ENCODE measurements at places on chromosomes 12 and 14.

- H3K4me3 ChIP-seq, result no peak overlapping the region
- H3K27ac ChIP-seq, result no peak overlapping the region
- no peaks in the 10 kb centered on the region for H3K4me1 ChIP-seq
- no peaks in the 10 kb centered on the region for H3K27me3 ChIP-seq
- no peak for DNase-seq
Measured at GRCh38 chr12:129753586-129753985, 150.2 kb downstream of the TMEM132D start.

DNA sequence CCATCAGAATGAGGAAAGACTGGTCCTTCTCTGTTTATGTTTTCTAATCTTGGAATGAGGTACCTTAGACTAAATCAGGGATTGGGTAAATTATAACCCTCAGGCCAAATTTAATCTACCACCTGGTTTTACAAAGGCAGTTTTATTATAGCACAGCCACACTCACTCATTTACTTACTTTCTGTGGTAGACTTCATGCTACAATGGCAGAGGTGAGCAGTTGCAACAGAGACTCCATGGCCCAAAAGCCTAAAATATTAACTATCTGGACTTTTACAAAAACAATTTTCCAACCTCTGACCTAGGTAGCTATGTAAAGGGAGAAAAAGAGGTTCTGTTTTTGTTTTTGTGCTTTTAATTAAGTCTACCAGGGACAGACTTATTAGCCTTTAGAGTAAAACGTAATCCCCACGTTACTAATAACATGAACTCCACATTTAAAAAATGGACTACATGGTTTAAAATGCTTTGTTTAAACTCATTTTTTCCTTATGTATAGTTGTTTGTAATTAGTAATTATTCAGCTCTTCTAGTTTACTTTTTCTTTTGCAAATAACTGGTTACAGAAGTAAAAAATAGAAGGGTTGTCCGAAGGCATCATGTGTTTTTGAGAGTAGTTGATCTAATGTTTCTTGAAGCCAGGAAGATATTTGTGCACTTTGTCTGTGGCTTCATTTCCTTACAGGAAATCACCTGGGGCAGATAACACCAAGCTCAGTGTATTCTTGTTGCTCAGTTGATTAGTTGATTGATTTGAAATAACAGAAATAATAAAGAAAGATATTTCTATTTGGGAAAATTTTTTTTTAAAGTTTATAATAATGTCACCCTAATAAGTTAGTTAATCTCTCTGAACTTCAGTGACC is 57.6 kb upstream of the ATP2B1 start:
- peaks cover 17% of the 10 kb centered on the region for H3K4me1 ChIP-seq
- no peak overlapping the region for H3K4me3 ChIP-seq
- no peak overlapping the region for H3K27ac ChIP-seq
- no peak for DNase-seq
- no peaks in the 10 kb centered on the region for H3K27me3 ChIP-seq

DNA sequence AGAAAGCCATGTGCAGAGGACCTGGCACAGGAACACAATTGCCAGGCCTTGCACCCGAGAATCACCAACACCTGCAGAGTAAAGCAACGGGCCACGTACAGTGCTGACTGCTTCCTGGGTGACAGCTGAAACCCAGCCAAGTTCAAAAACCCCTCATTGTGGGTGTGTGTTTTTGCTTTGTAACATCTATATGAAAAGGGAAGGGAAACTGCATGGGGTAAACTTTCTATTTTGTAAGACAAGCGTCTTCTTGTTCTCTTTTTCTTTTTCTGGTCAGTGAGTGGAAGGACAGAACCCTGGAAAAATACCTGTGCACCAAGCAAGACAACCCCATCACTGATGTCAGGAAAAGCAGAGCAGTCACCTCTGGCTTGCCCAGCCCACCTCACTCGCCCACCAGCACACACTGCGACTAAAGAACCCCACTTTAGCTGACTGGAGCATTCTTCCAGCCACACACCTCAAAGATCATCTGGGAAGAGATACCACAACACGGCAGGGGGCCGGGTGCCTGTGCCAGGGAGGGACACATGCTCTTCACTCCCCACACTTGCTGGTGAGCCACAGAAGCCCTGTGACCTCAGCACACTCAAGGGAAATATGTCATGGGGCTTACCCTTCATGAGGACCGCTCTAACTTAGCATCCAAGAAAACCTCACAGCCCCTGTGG is 172.3 kb downstream of the NDUFA12 start:
- no peaks in the 10 kb centered on the region for H3K36me3 ChIP-seq
- H3K27me3 ChIP-seq, result no peaks in the 10 kb centered on the region
- no peak overlapping the region for H3K4me3 ChIP-seq
- no peak for DNase-seq
- H3K27ac ChIP-seq, result no peak overlapping the region

GRCh38 chr12:2027351-2027750 is 23.1 kb upstream of the DCP1B start:
- H3K4me3 ChIP-seq, result no peak overlapping the region
- H3K36me3 ChIP-seq, result no peaks in the 10 kb centered on the region
- no peak for DNase-seq
- no peak overlapping the region for H3K27ac ChIP-seq
- H3K27me3 ChIP-seq, result peaks cover 42% of the 10 kb centered on the region

DNA sequence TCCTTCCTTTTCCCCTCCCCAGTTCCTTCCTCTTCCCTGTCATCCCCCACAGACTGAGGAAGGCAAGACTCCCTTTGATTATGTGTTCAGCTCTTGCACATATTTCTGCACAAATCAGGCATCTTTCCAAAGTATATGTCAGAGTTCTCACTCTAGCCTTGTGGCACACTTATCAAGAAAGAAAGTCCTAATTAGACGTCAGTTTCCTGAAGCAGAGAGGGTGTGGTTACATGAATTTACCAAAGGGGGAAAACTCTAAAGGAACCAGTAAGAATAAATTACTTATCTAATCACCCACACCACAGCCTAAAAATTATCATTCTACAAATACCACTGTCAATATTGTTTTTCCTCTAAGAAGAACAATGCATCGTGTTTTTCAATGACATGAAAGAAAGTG is 120.7 kb upstream of the GRIP1 start:
- peaks cover 9% of the 10 kb centered on the region for H3K4me1 ChIP-seq
- no peak overlapping the region for H3K4me3 ChIP-seq
- H3K36me3 ChIP-seq, result no peaks in the 10 kb centered on the region

DNA sequence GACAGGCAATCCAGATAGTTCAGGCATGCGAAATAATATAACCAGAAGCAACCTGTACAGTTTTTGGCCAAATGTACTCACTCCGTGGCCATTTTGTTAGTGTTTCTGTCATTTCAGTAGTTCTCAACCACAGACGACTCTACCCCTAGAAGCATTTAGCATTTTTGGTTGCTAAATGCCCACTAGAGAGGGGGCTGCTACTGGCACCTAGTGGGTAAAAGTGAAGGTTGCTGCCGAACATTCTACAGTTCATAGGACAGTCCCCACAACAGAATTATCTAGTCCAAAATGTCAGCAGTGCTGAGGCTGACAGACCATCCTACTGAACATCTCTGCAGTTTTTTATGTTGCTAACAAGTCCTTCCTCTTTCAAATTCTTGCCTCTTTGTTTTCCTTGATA is 107.4 kb downstream of the TSHR start:
- H3K4me1 ChIP-seq, result no peaks in the 10 kb centered on the region
- DNase-seq, result peak; percentile 12
- no peak overlapping the region for H3K4me3 ChIP-seq
- H3K36me3 ChIP-seq, result no peaks in the 10 kb centered on the region

DNA sequence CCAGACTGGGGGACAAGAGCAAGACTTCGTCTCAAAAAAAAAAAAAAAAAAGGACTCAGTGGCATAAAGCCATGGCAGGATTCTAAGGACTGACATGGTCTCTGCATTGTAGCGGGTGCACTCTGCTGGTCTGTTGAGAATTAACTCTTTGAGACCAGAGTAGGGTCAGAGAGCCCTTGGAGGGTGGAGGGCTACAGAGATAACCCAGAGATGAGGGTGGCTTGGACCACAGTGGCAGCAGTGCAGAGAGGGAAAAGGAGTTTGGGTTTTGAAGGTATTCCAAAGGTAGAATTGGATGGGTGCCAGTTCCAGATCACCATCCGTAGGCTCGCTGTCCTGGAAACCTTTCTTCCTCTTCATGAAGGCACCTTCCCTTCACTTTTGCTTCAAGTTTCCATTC is 14.3 kb upstream of the DYNC1H1 start:
- peaks cover 11% of the 10 kb centered on the region for H3K27me3 ChIP-seq
- peaks cover 9% of the 10 kb centered on the region for H3K4me1 ChIP-seq
- H3K4me3 ChIP-seq, result no peak overlapping the region
- DNase-seq, result no peak

Measured in Calu3 (cell line).